ENCODE measurements at places on chromosomes 3 and 15.

GRCh38 chr3:73624017-73624820, 522 bp downstream of the PDZRN3 start:
- DNase-seq, result no peak

DNA sequence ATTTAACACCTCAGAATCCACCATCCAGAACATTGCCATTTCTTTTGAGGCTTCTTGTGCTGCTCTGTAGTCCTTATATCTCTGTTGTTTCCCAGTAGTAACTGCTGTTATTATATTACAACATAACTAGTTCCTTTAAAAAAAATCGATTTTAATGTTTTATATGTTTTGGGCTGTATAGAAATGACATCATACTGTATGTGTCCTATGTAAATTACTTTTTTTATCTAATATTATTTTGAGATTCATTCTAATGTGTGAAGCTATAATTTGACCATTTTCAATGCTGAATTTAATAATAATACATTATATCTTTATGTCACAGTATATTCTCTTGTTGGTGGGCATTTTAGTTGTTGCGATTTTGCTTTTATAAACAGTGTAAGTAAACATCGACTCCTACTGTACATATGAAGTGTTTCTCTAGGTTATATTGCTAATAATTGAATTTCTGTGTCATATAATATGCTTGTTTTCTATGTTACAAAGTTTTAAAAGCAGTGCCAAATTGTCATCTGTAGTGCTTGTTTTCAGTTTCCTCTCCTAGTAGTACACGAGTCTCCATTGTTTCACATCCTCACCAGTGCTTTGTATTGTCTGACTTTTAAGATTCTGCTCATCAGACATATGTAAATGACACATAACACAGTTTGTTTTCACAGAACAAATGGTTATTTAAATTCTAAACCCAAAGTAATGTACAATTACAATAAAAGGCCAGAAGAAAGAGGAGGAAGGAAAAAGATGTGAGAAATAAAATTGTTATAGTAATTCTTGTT, 172.0 kb upstream of the LRRFIP2 start:
- no peak for DNase-seq

- no peak for DNase-seq
Observed at GRCh38 chr3:194206320-194206719, 70.4 kb downstream of the HES1 start.

- DNase-seq, result no peak
Observed at GRCh38 chr3:171548917-171549316, 88.7 kb upstream of the TNIK start.

DNA sequence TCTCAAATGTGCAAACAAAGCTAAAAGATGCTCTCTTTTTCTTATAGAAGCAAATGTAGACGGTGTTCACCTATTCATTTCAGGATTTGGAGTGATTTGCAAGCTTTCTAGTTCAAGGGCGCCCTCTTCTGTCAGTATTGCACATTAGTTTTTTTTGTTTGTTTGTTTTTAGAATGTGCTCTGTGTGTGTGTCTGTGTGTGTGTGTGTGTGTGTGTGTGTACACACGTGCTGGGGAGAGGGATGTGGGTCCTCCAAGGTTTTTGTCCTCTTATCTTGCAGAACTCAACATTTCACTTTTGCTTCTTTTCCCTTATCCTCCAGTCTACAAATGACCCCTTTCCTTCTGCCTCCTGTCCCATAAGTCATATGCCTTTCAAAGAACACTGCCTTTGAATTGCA, 23.5 kb downstream of the DNAH1 start:
- peak; percentile 85 for DNase-seq

DNA sequence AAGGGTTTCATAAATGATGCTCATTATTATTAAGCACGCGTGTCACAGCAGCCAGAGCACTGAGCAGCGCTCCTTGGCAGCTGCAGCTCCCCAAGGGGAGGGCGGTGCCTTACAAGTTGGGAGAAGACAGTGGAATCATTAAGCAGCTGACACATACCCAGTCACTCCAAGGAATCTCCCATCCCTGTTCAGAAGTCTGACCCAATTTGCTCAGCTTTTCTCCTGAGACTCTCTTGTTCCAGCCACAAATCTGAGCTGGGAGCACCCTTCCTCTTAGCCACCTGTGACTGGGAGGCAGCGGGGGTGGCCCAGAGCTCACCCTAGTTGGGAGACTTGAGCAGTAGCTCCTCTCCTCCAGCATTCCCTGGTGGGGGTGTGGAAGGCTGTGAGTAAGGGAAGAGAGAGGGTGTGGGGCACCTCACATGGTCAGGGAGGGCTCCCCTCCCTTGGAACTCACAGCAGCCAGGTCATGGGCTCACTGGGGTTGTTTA, 64.3 kb downstream of the DUT start:
- no peak for DNase-seq

- DNase-seq, result no peak
Observed at GRCh38 chr3:39344746-39345344, 15.3 kb downstream of the CCR8 start.

- no peak for DNase-seq
Observed at GRCh38 chr15:88631464-88632028, 7.3 kb upstream of the ISG20 start.

Data from Karpas-422 (cell line).